Glutamatergic neuron (in vitro differentiated cells): ENCODE measurements at places on chromosomes 3 and 15. TPM values are rescaled to one million over a fixed set of nuclear protein-coding genes. Genes with fewer than 3 reads are reported as not detected.

- no peak overlapping the region for H3K4me3 ChIP-seq
- H3K27ac ChIP-seq = no peak overlapping the region
These were observed 4.8 kb upstream of the FBXW12 start for GRCh38 chr3:48367201-48367600.

LYSMD4 gene
- total RNA-seq = 49.8 TPM

DNA sequence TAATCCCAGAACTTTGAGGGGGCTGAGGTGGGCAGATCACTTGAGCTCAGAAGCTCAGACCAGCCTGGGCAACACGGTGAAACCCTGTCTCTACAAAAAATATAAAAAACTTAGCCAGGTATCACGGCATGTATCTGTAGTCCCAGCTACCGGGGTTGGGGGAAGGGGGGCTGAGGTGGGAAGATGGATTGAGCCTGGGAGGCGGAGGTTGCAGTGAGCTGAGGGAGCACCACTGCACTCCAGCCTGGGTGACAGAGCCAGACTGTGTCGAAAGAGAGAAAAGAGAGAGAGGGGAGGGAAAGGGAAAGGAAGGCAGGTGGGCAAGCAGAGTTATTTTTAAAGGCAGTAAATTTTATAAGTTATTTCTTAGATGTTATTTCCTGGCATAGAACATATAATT lies 368.1 kb downstream of the ULK4 start:
- DNase-seq = no peak
- H3K36me3 ChIP-seq = no peaks in the 10 kb centered on the region

DNA sequence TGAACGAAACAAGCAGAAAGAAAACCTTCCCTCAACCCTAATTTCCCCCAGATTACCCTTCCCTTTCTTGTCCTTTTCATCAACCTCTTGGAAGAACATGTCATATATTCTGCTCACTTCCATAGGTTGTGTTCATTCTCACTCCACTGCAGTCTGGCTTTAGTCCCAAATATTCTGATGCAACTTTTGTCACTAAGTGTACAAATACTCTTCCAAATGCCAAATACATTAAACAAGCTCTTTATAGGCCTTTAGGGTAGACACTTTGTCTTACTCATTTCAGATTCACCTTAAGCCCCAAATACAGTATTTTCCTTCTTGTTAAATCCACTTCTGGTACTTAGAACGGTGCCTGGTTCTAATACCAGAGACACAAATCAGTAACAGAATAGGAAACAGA lies 406.5 kb upstream of the CDIN1 start:
- H3K4me3 ChIP-seq = no peak overlapping the region
- H3K4me1 ChIP-seq = peaks cover 11% of the 10 kb centered on the region
- no peaks in the 10 kb centered on the region for H3K36me3 ChIP-seq
- no peak overlapping the region for H3K27ac ChIP-seq
- no peaks in the 10 kb centered on the region for H3K27me3 ChIP-seq
- DNase-seq = no peak

- H3K4me1 ChIP-seq = peaks cover 7% of the 10 kb centered on the region
- H3K27me3 ChIP-seq = no peaks in the 10 kb centered on the region
- H3K4me3 ChIP-seq = no peak overlapping the region
- H3K36me3 ChIP-seq = no peaks in the 10 kb centered on the region
- DNase-seq = no peak
These were observed 13.5 kb upstream of the ZNF592 start for GRCh38 chr15:84734794-84735479.

TERC gene
- total RNA-seq = 6.4 TPM
